Right lobe of liver (tissue), 6 donors: ENCODE measurements at places on chromosomes 1 and 21.
A peak's percentile ranks its signal among the peaks of the same experiment; 100 is the strongest.

GRCh38 chr1:210363119-210363518, 34.4 kb downstream of the HHAT start:
- DNase-seq = no peak

DNA sequence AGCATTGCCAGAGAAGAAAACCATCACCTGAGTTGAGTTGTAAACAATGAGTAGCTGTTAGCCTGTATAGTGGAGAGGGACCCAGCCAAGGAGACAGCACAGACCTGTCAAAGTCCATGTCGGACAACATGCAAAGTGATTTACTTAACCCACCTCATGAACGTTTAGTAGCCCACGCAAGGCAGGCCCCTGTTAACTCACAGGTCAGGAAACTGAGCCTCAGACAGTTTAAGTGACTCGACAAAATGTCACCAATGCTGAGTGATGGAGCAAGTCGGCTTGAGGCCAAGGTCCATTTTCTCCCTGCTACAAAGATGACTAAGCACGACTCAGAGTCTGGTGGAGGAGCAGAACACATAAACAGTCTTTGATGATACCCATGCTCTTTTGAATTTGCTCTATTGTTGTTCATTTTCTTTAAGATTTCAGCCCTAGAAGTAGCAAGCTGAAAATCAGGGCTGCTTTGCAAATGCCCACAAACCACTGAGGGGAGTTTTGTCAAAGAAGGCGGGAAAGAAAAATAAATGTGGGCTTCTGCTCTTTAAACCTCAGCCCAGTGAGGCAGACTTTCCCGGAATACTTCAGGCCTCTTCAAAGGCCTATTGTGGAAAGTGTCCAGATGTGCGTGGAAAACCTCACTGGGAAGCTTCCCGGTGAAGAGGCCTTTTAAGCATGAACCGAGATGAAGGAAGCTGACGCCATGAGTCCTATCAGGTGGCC, 83.8 kb upstream of the HOOK1 start:
- peak; percentile 73 for DNase-seq

GRCh38 chr1:36389999-36390398, 4.3 kb upstream of the STK40 start:
- DNase-seq = no peak

DNA sequence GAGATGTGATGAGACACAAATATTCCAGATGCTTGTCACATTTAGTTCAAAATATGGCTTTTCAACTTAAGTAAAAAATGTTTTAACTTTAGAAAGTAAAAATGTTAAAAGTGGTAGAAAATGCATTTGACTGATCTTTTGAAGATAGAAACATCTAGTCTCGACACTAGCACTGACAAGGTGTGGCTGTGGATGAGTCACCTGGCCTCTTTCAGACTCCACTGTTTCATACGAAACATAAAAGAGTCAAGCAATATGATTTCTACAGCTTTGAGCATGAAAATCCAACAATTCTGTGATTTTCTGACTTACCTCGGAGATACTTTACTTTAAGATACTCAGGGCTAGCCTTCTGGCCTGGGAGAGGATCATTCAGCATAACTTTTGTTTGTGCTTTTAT, 47.7 kb downstream of the TTC13 start:
- no peak for DNase-seq

DNA sequence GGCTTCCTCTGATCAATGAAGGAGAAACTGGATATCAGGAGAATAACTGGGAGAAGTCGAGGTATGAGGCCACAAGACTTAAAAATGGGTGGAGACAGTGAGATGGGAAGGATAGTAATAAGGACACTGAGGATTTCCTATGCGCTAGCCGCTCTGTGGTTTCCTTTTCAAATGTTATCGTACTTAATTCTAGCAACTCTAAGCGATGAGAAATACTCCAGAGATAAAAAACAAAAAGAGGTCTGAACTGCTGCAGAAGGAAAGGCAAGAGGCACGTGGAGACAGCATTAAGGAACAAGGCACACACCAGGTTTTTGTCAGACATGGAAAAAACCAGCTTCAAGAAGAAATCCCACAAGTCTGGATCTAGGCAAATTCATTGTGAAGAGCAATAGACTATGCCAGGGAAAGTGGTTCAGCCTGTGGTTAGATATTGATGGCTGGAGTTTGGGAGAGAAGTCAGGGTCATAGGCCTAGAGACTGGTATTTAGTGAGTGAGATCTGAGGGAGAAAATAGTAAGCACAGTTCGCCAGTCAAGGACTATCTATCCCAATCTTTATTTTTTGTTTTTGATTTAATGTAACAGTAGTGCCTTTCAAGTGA, 5.3 kb downstream of the CLCA2 start:
- no peak for DNase-seq

- DNase-seq = peak; percentile 78
Observed at GRCh38 chr1:17569200-17570139, 30.0 kb downstream of the ARHGEF10L start.

DNA sequence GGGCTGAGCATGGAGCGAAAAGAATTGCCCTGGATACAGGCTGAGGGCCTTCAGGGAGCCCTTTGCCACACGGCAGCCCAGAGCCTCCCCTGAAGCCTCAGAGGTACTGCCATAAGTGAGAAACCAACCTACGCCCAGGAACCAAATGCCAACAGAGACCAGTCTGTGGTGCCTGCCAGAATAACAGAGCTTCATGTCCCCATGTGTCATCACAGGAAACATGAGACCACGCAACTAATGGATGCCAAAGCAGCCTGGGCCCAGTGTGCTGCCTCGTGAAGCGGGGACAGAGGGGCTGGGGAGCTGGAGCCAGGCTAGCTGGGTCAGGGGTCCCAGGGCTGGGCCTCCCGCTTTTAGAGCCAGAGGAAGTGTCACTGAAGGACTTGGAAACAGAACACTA, 18.7 kb upstream of the STUM start:
- DNase-seq = no peak

- DNase-seq = no peak
Observed at GRCh38 chr1:38860454-38860795, 853 bp upstream of the RRAGC start.

- peak; percentile 88 for DNase-seq
Observed at GRCh38 chr21:44303490-44303981, 3.7 kb downstream of the PFKL start.

DNA sequence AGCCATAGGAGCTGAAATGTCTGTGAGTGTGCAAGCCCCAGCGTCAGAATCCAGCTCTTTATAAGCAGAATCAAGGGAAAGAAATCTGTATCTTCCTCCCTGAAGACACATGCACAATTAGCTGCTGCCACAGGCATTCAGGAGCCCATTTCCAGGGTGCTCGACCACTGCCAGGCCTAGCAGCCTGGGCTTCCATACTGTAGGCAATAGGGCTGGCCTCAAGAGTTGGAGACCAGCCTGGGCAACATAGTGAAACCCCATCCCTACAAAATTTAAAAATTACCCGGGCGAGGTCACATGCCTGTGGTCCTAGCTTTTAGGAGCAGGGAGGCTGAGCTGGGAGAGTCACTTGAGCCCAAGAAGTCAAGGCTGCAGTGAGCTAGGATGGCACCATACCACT, 41.0 kb downstream of the NEK2 start:
- DNase-seq = no peak

GRCh38 chr1:25809283-25809926, 9.4 kb downstream of the SELENON start:
- no peak for DNase-seq

DNA sequence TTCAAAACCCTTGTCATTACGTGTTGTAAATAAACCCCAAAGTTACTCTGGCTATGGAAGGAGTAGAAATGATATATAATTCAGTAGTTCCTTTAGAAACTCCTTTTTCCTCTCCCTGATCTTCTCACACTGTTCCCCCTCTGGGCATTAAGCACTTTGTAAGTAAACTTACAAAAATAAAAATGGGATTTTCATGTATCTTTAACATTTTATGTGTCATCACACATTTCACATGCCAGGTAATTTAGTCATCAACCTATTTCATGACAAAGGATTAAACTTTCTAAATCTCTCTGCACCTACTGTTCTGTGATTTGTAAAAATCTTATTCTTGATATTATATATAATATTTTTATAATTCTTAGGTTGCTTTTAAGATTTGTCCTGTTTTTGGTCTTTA, 176.9 kb downstream of the NEK7 start:
- no peak for DNase-seq

GRCh38 chr1:241701483-241702295, 49.6 kb downstream of the WDR64 start:
- DNase-seq = no peak

GRCh38 chr1:165494949-165495857, 48.6 kb upstream of the LRRC52 start:
- no peak for DNase-seq

DNA sequence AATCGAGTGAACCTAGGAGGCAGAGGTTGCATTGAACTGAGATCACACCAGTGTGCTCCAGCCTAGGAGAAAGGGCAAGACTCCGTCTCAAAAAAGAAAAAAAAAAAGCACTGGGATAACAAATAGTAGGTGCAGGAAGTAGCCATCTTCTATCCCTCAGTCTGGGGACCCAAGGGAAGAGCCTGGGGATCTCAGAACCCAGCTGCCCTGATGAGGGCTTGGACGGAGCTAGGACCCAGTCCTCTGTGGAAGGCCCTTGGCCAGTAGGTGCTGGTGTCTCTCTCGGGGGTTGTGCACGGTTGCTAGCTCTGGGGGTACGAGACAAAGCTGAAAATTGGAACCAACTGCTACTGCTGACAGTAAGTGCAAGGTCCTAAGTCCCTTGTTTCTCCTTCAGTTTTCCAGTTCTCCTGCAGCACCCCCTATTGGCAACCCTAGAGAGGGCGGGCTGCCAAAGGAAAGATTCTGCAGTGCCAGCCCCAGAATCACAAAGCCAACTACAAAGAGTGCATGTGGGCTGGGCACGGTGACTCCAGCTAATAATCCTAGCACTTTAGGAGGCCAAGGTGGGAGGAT, 57.6 kb upstream of the KIF1B start:
- peak; percentile 69 for DNase-seq

GRCh38 chr1:14303011-14303410, 295.5 kb upstream of the KAZN start:
- DNase-seq = no peak

- DNase-seq = no peak
Observed at GRCh38 chr1:33735624-33736023, 128.3 kb upstream of the HMGB4 start.

DNA sequence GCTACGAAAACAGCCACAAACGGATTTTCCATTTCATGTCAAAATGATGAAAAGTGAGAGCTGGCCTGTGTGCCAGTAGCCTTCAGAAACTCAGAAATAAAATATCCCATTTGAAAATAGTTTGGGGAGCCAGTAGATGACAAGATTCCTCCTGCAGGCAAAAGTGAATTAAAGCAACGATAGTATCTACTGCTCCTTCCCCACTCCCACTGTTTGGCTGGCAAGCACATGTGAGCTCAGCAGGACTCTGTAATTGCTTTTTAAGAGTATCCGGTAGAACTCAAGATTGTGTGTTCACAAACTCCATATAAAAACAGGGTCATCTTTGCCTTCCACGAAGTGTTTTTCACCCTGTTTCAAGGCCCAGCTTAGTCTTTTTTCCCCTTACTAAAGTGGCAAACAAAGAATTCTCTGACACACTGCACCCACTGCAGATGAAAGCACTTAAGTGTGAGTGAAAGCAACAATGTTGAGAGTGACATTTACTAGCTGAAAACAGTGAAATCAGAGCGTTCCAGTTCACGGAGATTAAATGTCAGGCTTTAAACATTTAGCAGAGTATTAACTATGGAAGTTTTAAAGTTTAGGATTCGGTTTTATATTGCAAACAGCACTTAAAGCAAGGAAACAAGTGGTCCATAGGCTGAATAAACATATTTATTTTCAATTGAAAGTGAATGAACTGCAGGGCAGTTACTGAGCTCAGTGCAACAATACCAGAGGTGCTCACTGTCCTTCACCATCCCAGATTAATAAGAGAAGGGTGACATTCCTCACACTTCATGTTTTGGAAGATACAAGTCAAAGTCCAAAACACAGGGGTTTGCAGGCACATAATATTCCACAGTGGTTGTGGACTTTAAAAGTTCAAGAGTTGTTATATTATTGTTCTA, 70.0 kb downstream of the ALG14 start:
- no peak for DNase-seq

- DNase-seq = no peak
Observed at GRCh38 chr1:7335224-7335879, 435.7 kb upstream of the VAMP3 start.

- DNase-seq = no peak
Observed at GRCh38 chr1:212980123-212980785, 29.9 kb downstream of the VASH2 start.

- DNase-seq = no peak
Observed at GRCh38 chr1:145782272-145783099, 41.4 kb downstream of the RNF115 start.

DNA sequence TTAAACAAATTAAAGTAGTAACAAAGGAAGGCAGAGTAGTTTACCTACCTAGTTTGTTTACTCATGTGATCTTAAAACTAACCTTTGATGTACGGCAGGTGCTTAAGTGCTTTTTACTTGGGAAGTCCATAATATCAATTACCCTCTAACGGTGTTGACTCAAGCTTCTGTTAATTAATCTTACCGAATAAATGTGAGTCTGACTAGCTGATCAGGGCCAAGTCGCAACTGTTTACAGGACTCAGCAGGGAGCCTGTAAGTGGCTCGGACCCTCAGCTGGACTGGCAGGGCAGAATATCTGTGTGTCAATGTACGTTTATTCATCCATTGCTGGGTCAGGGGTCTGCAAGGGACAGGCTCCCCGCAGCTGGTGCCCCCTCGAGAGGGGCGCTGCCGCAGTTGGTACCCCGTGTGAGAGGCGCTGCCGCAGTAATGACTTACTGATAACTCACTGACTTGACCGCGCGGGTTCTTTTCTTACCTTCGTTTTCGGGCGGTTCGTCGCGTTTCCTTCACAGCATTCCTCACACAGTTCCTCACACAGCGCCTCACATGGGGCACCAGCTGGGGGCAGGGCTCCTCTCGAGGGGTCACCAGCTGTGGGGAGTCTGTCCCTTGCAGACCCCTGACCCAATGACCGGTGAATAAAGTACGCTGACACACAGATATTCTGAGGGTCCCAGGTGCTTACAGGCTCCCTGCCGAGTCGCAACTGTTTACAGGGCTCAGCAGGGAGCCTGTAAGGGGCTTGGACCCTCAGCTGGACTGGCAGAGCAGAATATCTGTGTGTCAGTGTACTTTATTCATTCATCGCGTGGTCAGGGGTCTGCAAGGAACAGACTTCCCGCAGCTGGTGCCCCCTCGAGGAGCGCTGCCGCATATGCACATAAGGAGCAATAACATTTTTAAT, 3.0 kb downstream of the FMO1 start:
- DNase-seq = no peak

DNA sequence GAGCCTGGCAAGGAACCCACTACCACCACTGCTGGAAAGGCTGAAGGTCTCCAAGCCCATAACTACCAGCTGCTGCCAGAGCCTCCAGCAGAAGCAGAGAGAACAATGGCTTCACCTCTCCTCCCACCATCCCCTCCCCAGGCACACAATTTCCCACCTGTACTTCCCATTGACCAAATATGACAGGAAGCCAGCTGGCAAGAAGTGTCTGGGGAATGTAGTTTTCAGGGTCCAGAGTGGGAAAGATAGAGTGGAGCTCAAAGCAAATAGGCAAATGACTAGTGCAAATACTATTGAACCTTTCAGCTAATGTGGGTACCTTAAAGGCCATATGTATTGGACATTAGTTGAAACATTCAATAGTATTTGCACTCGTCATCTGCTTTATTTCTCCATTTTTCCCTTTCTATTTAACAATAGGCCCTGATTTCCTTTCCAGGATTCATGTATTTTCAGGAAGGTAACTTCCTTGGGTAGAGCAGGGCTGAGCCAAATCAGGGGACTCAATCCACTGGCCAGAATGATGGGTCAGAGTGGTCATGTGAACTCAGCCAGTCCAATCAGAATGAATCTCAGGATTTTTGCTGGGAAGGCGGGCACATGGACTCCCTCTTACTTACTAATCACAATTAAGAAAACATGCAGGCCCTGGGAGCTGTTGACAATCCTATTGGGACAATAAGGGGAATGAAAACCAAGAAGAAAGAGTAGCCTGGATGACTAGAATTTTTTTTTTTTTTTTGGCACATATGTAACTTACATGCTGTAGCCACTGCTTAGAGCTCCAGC, 12.1 kb upstream of the NFYC start:
- no peak for DNase-seq
